ENCODE measurements at places on chromosomes 3 and 15. TPM values are rescaled to one million over a fixed set of nuclear protein-coding genes. Genes with fewer than 3 reads are reported as not detected.

Gene LYZL4
- total RNA-seq: not detected

Gene MUSTN1
- 2.4 TPM for total RNA-seq

Gene TRH
- total RNA-seq: not detected

Gene IL17RE
- total RNA-seq: 20.2 TPM

Gene REC114
- total RNA-seq: not detected

Gene CLDN18
- total RNA-seq: not detected

Gene CFAP161
- 0.71 TPM for total RNA-seq

Gene CDHR4
- total RNA-seq: not detected

DNA sequence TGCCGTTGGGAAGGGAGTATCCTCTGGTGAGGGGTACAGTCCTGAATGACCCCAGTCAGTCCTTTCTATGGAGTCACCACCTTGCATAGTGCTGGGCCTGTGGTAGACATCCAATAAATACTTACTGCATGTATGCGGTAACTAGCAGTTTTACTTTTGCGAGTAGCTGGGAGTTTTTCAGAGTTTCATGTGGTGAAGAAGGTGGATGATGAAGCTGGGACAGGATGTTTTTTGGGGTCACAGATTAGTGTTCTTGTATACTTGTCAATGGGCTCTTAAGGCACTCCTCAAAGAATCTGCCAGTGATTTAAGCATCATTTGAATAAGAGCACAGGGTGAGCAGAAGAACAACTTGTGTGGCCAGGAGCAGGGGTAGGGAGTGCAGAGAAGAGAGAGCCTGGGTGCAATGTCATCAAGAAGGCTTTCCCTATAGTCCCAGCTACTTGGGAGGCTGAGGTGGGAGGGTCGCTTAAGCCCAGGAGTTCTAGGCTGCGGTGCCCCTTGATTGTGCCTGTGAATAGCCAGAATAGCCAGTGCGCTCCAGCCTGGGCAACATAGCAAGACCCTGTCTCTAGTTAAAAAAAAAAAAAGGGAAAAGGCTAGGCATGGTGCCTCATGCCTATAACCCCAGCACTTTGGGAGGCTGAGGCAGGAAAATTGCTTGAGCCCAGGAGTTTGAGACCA lies 22.1 kb downstream of the PPCDC start:
- no peak for DNase-seq

GRCh38 chr3:27930052-27930602 lies 208.0 kb upstream of the EOMES start:
- no peak for DNase-seq

DNA sequence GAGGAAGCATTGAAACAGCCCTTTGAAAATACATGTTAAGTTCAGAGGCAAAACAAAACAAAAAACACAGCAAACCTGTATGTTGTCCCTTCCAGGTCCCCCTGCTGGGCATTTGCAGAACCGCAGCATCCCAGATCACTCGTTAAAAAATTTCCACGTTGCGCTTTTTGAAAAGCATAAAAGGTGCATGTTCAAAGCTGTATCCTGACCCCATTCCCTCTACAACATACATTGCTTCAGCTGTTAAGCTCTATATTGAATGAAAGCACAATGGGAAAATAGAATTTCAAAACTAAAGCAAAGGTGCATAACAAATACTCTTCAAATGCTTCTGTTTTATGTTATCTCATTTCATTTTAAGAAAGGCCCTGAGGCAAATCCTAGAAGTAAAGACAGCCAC lies 328.3 kb downstream of the THSD4 start:
- DNase-seq: no peak

DNA sequence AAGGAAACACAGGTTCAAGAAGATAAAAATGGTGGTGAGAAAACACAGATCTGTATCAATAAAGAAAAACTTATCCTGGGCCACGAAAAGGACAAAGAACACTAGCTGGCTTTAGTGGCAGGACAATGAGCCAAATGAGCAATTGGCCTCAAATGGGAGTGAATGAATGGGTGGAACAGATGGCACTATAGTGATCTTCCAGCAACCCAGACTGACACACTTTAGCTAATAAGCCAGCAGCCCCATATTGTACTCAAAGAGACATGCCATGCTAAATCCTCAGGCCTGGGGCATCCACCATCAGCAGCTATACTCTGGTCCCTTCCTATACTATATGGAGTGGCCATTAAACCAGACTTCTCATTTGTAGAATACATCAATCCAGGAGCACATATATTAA lies 60.0 kb upstream of the GADL1 start:
- DNase-seq: no peak

GRCh38 chr3:13480340-13481318 lies 523 bp downstream of the HDAC11 start:
- no peak for DNase-seq

GRCh38 chr3:4043867-4044575 lies 244.8 kb downstream of the LRRN1 start:
- DNase-seq: no peak

GRCh38 chr15:81504170-81504905 lies 130.3 kb upstream of the TMC3 start:
- DNase-seq: no peak

DNA sequence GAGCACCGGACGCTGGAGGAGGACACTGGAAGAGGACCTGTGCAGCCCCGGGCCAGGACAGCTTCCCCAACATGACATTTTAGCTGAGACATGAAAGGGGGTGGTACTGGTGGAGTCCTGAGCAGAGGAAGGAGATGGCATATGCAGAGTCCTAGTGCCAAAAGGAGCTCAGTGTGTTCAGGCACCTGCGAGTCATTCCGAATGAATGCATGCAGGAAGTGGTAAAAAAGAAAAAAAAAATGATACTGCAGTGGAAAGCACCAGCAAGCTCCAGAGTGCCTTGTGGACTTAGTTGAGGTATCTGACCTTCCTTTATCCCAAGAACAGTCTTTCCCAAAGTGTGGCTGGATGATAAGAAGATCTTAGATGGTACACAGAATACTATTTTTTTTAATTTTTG lies 6.6 kb upstream of the ZNF148 start:
- no peak for DNase-seq

DNA sequence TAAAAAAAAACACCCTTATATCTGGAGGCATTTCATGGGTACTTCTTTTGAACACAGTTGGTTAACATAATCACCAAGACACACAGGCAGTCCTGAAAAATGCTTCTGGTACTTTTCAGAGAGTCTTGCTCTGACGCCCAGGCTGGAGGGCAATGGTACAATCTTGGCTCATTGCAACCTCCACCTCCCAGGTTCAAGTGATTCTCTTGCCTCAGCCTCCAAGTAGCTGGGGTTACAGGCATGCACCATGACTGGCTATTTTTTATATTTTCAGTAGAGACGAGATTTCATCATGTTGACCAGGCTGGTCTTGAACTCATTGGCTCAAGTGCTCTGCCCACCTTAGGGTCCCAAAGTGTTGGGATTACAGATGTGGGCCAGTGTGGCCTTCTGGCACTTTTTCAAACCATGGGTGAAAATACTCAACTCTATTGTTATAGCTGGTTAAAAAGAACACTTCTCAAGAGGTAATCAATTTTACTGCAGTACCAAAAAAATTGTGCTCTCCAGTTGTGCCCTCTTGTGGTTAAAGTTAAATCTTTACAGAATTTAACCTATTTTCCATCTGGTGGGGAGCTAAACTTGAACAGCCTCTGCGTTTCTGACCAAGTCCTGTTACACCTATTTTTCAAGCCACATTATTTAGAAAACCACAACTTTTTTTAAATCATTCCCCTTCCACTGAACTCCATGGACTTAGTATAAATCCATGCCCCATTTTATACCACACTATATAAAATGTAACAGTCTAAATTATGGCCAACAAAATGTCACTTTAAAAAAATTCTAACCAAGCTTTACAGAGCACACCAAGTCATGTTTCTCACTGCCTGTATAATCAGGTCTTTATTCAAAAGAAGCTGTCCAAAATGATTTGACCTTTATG lies 1.2 kb upstream of the SNAPC5 start:
- no peak for DNase-seq

- DNase-seq: no peak
Measured at GRCh38 chr15:51004103-51004551, 90.6 kb downstream of the TNFAIP8L3 start.

GRCh38 chr3:82186017-82186416 lies 424.6 kb upstream of the GBE1 start:
- DNase-seq: no peak

Measured in mesenteric fat pad (tissue), 1 donor.